ENCODE measurements at places on chromosomes 12 and 14. TPM values are rescaled to one million over a fixed set of nuclear protein-coding genes. Genes with fewer than 3 reads are reported as not detected.

Gene PLCZ1
- total RNA-seq: not detected

Gene RNASE7
- 0.22 TPM for total RNA-seq

Gene GDF3
- not detected for total RNA-seq

Gene HECTD4
- total RNA-seq: 17.3 TPM

Gene B4GALNT1
- 9.1 TPM for total RNA-seq

Gene BHLHE41
- 10.3 TPM for total RNA-seq

Gene RAB15
- 23.3 TPM for total RNA-seq

Gene INF2
- total RNA-seq: 21.6 TPM

Gene CISTR
- not detected for total RNA-seq

DNA sequence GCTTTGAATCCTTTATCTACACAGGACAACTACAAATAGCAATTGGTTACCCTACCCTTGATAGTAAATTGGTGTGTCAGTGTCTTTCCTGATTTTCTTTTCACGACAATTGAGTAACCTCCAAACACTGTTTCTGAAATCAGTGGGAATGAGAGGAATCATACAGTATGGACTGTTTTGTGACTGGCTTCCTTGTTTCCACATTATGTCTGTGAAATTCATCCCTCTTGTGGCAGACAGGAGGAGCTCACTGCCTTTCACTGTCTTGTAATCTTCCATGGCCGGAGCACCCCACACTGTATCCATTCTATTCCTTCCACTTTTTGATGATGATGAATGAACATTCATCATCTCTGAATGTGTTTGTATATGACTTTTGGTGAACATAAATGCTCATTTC is 164.0 kb upstream of the PZP start:
- no peak for DNase-seq

DNA sequence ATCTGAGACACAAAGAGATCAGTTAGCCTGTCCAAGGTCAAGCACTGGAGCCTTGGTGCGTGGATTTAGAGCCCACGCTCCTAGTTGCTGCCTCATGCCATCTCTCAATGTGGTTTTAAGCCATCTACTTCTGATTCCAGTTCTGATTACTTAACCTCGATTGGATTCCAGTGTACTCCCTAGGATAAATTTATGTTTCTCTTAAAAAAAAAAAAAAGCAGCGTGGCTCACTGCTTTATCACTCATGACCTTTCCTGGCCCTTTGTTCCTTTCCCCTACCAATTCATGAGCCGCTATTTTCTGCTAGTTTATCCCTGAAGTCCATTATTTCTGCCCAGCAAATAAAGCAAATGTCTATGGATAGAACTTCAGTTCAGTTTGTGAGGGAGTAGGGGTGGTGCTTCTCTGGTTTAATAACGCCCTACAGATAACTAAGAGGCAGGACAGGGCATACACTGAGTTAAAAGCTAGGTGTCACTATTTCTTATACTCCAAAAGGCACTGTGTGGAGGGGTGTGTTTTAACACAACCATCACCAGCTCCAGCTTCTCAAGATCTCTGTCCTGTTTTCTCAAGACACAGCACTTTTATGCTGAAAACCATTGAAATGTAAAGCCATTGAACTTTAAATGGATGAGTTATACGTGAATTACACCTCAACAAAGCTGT is 9.8 kb upstream of the PARP11 start:
- DNase-seq: no peak

DNA sequence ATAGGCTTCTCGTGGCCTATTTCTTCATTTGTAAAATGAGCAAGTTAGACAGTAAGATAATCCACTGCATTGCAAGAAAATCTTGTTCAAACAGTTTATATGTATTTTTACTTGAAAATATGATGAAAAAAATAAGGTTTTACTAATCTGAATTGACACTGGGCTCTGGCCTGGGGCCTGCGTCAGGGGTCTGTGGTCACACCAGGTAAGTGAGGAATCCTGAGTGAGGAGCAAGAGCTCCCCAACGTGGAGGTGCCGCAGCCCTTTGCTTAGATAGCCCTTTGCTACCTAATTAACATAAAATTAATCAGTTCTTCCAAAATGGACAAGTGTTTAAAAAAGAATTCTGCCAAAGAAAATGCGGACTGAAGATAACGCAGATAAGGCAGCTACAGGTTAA is 39.1 kb upstream of the STAB2 start:
- DNase-seq: no peak

GRCh38 chr12:49547090-49547690 is 8.4 kb downstream of the KCNH3 start:
- no peak for DNase-seq

DNA sequence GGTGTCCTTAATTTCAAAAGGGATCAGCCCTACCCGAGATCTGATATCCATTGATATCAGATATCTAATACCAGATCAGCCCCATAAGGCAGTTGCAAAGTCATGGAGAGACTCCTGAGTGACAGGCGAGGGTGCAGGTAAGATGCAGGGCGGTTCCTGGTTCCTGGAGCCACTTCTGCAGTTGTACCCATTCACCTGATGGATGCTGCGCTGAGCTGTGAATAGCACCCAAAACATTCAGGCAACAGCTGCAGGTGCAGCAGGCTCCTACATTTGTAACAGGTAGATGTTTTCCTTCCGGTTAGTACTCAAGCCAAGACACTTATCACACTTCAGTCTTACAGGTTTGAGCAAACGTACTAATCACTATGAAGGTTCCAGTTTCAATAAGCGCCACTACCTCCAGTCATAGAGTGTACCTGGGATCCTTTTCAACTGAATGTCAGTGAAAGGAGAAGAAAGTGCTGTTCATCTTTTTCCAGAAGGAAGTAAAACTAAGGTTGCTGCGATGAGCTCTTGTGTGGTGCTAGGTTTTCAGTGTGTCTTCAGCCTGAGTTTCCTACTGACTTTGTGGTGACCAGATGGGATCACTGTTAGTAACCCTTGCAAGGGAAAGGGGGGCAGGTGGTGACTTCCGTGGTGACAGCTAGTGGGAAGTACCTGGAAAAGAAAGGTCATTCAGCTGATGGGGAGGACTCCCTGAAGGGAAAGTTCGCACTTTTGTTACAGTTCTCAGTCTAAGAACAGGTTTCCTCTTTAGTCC is 1.9 kb downstream of the ATP6V0A2 start:
- no peak for DNase-seq

- no peak for DNase-seq
These were observed 208.9 kb downstream of the PAH start for GRCh38 chr12:102708108-102708507.

DNA sequence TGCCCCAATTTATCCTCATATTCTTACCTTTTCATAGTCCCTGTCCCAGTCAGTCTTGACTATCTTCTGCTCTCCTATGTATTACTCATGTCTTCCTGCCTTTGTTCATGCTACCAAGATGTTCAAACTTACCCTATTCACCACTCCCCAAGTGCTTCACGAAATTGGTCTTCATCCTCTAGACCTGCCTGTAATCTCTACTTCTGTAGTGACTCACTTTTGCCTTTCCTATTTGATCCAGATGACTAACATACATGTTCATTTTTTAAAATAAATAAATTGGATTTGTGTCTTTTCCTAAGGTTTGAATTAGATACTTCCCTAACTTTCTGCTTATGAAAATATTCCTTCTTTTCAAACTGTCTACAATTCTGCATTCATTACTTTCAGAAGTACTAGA is 107.7 kb upstream of the PPM1H start:
- no peak for DNase-seq

GRCh38 chr14:68376067-68376779 is 416.6 kb downstream of the ZFP36L1 start:
- no peak for DNase-seq

DNA sequence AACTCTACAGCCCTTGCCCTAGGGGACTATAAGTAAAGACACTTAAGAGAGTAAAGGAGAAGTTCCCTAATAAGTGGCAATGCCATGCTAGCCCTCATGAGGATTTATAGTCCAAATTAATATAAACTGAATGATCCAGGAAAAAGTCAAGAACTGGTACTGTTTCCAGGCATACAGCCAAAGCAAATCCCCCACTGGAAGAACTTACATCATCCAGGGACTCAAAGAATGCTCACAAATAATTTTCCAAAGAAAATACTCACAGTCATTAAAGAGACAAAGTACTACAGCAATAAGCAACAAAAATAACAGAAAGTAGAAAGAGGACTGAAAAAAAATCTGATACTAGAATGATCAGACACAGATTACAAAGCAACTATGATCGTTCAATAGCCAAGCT is 79.7 kb upstream of the RAP1B start:
- no peak for DNase-seq

DNA sequence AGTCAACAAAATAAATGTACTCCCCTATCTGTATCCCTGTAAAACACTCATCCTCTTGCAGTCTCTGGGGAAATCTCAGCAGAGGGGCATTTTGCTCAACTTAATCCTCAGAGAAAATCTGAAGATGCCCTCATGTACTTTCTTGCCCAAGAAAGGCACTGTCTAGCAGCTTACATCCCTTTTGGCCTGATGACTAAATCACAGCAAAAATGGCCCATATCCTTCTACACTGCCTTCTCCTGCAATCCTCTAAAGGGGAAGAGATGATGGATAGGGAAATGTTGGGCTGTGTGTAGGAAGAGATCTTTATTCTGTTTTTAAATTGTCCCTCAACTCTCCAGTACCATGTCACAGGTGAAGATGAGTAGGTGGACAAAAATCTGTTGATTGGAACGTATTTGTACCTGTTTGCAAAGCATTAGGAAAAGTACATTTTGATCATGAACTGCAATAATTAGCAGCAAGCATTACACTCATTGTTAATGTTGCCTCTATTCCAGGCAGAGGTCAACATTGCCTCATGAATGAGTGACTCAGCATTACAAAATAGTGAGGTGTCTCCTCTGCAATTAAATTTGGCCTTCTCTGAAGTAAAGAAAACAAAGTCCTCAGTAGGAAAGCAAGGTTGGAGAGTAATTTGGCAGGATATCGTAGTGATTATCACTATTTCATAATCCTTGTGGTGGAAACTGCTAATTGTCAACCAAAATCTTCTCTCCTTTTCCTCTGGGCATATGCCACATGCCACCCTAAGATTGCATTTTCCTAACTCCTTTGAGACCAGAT is 172.4 kb upstream of the CAND1 start:
- no peak for DNase-seq

- DNase-seq: no peak
These were observed 77.7 kb downstream of the SLC15A4 start for GRCh38 chr12:128745772-128746689.

DNA sequence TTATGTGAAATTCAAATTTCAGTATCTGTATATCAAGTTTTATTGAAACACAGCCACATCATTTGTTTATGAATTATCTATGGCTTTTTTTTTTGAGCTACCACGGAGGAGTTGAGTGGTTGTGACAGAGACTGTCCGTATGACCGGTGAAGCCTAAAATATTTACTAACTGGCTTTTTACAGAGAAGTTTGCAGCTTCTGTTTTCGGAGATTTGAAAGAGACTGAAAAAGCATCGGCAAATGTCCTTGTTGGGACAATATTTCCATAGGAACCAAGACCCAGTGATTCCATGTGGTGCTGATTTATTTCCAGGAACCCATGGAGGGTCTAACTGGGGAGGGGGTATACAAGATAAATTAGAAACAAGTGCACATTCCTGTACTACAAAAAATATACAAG is 56.2 kb downstream of the RGS6 start:
- no peak for DNase-seq

DNA sequence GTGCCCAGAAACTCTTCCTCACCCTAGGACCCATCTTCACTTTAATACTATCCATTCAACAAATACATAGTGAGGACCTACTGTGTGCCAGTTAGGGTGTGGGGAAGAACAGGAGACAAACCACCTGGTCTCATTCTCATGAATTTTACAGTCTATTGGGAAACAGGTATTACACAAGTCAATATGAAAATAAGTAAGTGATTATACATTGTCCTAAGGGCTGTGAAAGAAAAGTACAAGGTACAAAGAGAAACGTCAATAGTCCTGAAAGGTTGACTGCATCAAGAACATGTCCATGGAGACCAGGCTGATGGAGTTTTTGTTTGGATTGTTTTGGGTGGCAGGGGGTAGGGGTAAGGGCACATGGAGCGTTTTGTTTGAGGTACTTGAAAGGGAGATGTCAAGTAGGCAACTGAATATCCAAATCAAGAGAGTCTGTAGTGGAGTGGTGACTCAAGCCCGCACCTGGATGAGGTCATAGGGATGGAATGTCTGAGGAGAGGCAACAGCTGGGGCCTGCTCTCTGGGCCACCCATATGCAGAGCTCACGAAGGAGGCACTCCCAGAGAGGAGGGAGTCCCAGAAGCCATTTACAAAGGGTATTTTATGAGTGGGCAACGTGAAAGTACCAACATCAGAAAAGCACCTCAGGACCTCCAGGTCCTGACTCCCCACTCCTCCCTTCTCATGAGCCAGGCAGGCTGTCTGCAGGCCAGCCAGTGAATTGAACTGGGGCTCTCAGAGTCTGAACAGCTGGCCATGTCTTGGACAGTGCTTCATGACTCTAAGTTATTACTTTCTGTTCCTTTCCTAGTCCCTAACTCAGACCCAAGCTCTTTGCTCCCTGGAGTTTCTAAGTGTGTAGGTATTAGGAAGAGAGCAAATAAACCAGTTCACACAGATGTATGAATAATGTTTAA is 272.0 kb downstream of the ZFP36L1 start:
- DNase-seq: no peak

GRCh38 chr12:32312049-32312670 is 87.2 kb upstream of the FGD4 start:
- no peak for DNase-seq

GRCh38 chr12:13368431-13368830 is 171.9 kb downstream of the EMP1 start:
- DNase-seq: no peak

- no peak for DNase-seq
These were observed 67.1 kb downstream of the TUNAR start for GRCh38 chr14:95943699-95944098.

GRCh38 chr12:74906224-74906623 is 303.4 kb downstream of the KCNC2 start:
- DNase-seq: no peak

GRCh38 chr12:11661491-11662089 is 12.1 kb downstream of the ETV6 start:
- no peak for DNase-seq

GRCh38 chr14:76138119-76138757 is 13.5 kb upstream of the GPATCH2L start:
- no peak for DNase-seq

DNA sequence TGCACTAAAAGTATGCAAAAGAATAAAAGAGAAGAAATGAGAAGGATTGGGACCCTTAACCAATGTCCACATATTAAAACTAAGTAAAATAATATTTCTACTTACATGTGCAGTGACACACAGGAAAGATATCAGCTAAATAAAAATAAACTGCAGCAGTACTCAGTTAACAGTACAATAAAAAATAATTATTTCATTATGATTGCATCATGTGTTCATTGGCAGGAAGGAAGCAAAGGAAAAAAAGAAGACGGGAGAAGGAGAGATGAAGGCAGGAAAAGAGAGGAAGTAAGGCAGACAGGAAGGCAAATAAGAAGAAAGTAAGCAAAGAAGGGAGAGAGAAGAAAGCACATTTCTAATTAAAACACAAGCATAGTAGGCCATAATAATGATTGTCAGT is 33.0 kb downstream of the RASSF9 start:
- DNase-seq: no peak

GRCh38 chr14:90522571-90523191 is 125.9 kb downstream of the CALM1 start:
- DNase-seq: peak; percentile 46

GRCh38 chr12:60421741-60422140 is 825.9 kb downstream of the SLC16A7 start:
- DNase-seq: no peak
